Stimulated activated naive CD4-positive, alpha-beta T cell (primary cell): ENCODE measurements at places on chromosomes 7 and 10.

- DNase-seq = no peak
These were observed 139.5 kb upstream of the PRKCQ start for GRCh38 chr10:6719561-6719960.

- DNase-seq = no peak
These were observed 586.8 kb upstream of the MGMT start for GRCh38 chr10:128880159-128880725.

GRCh38 chr7:151539088-151539671, 19.5 kb upstream of the RHEB start:
- no peak for DNase-seq

- DNase-seq = no peak
These were observed 41.9 kb downstream of the AUTS2 start for GRCh38 chr7:69640216-69640615.

GRCh38 chr10:74882427-74882826, 56.0 kb downstream of the KAT6B start:
- no peak for DNase-seq

DNA sequence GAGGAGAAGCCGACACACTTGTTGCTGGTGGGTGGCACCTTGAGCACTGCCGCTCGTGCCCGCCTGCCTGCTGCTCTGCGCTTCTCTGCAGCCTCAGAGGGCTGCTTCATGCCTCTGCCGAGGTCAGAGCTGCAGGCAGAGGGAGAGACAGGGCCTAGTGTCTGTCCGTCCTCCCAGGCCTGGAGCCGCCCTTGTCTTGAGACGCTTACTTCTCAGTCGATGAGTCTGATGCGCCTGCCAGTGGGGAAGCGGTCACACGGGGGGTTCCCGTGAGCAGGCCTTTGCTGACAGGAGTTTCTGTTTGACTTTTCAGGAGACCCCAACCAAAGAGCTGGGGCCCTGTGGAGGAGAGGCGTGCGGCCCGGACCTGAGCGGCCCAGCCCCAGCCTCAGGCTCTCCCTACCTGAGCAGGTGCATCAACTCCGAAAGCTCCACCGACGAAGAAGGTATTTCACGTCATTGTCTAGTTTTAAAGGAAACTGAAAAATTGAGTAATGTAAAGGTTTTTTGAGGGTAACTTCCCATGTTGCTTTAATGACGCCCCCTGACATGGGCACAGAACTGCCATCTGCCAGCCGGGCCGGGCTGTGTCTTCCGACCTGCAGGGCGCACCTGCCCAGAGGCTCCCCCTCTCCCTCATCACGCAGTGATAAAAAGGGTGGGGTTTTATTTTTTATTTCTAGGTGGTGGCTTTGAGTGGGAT, 7.8 kb upstream of the BHLHA15 start:
- DNase-seq = no peak

- DNase-seq = no peak
These were observed 322.8 kb upstream of the SORCS1 start for GRCh38 chr10:107487284-107487683.

GRCh38 chr7:74627661-74628411, 29.7 kb upstream of the GTF2I start:
- DNase-seq = no peak

DNA sequence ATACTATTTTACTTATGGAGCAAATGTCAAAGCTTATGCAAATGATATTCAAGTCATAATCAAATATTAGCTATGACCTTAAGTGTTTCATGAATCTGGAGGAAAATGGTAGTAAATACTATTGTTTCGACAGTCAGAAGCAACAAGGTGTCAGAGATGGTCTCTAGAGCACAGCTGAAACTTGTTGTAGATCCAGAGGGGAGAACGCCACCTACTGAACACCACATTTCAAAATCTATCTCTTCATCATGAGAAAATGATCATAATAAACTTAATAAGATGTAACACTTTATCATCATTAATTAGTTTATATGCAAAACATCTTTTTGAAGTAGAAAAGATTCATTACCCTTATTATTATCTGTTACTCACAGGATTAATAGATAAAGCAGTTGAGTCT, 418.7 kb downstream of the GATA3 start:
- no peak for DNase-seq

GRCh38 chr7:93475811-93476210, 98.7 kb downstream of the CALCR start:
- no peak for DNase-seq

GRCh38 chr7:142745091-142745635, 4.1 kb upstream of the PRSS1 start:
- DNase-seq = no peak

- DNase-seq = peak; percentile 46
These were observed 101.6 kb downstream of the CCSER2 start for GRCh38 chr10:84429926-84430520.

DNA sequence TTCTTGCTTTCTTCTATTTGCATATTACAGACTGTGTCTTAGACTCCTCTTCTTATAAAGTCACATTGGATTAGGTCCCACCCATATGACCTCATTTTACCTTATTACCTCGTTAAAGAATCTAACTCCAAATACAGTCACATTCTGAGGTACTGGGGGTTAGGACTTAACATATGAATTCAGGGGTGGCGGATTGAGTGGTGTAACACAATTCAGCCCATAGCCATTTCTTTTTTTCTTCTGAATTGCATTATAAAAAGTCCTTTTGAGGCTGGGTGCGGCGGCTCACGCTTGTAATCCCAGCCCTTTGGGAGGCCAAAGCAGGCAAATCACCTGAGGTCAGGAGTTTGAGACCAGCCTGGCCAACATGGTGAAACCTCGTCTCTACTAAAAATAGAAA, 6.8 kb upstream of the HERC4 start:
- DNase-seq = no peak

DNA sequence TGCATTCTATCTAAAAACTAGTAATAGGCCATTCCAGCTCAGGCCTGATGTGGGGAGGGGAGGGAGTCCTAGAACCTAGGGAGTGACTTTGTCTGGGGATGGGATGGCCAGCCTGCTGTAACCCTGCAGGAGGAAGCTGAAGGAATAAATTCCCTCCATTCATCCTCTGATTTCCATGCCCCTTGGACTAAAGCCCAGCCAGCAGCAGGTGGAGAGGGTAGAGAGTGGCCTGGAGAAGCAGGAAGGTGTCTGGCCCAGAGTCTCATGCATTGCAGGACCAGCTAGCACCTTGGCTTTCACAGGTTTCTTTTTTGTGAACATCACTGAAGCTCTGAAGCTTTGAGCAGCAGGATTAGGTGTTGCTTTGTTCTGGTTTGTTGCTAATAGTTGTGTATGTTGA, 32.8 kb upstream of the CDH23 start:
- DNase-seq = no peak

DNA sequence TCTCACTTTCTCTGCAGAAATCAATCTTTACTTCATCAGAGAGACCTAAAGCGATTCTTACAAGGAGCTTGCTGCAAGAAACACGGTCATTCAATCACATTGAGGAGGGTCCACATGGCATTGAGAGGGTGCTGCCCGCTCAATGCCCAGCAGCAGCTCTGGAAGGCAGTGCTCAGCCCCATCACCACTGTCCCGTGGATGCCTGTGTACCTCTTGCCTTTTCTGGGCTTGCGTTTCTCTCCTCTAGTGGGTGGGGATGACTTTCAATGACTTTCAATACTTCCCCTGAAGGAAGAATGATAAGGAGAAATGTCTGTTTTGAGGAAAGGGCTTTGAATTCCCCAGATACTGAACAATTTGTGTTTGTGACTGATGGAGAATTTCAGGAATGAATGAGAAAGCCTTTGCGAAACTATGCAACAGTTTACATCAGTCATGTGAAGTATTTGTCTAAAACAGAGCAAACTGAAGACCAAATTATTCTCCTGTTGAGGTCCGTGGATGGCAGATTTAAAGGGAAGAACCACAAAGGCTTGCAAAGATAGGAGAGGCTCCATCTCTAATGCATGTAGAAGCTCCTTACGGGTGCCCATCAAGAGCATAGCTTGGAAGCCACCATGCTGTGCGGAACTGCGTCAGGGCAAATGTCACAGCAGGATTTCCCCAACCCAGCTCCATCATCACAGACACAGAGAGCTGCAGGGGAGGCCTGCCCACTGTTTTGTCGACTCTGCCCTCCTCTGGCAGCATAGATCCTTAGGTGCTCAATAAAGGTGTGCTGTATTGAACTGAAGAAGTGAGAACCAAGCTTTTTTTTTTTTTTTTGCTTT, 6.6 kb upstream of the ZNF22 start:
- DNase-seq = no peak

GRCh38 chr7:101901661-101902491, 84.5 kb downstream of the CUX1 start:
- no peak for DNase-seq

DNA sequence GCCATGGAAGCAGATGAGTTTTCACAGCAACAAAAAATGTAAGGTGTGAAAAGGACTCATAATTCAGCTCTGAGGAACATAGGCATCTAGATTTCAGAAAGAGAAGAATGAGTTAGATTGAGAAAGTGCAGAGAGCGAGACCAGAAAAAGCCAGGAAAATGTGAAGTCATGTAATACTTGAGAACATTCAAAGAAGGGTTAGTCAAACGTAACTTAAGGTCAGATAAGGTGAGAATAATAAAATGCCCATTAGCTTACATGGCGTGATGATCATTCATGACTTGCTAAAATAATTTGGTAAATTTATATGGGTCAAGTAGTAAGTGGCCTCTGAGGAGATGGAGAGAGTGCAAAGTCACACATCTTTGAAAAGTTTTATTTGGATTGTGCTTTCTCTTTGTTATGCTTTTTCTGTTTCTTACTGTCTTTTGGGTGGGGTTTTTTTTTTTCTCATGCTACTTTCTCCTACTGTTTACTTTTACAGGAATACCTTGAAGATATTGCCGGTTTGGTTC, 271.8 kb upstream of the NRG3 start:
- no peak for DNase-seq

DNA sequence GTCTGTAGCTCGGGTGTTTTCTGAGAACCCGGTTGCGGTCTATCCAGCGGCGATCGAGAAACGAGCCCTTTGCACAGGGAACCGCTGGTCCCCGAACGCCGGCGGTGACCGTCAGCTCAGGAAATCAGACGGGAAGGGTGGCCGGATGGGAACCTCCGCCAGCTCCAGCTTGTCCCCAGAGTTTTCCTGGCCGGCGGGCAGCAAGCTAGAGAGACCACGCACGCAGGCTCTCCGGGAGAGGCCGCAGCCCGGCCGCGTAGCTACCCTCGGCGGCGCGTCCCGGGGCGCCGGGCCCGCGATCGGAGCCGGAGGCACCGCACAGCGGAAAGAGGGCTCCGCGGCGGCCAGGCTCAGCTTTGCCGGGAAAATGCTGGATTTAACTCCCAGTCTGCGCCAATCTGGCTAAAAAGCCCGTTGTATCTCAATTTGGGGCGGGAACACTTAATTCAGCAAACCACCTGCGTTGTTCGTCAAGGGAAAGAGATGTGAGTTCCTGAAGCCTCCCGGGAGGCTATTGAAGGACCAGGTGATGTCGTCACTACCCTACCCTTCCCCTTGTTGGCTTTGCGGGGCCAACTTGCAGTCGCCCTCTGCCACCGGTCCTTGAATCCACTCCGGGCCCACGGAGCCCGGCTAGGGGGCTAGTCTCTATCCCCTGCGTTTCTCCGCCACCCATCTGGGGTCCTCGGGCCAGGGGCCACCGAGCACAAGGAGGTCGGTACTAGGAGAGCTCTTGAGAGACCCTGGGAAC, 859 bp upstream of the CH25H start:
- DNase-seq = no peak

- no peak for DNase-seq
These were observed 3.0 kb downstream of the NAMPT start for GRCh38 chr7:106281585-106282318.

DNA sequence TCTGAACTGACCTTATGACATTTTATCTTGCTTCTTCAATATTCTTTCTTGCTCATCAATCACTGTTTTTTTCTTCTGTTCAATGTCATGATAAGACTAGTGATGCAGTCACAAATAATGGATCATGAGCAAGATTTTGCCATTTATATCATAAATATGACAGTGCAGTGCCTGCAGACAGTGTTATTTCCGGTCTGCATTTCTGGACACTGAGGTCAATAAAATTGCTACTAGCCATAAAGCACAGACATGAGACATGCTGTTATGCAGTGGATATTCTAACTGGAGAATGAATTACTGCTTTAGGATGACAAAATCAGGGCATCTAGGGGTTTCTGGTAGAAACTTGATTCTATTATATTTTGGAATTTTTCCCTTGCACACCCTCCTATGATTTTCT, 1509.7 kb upstream of the LRRTM3 start:
- no peak for DNase-seq

DNA sequence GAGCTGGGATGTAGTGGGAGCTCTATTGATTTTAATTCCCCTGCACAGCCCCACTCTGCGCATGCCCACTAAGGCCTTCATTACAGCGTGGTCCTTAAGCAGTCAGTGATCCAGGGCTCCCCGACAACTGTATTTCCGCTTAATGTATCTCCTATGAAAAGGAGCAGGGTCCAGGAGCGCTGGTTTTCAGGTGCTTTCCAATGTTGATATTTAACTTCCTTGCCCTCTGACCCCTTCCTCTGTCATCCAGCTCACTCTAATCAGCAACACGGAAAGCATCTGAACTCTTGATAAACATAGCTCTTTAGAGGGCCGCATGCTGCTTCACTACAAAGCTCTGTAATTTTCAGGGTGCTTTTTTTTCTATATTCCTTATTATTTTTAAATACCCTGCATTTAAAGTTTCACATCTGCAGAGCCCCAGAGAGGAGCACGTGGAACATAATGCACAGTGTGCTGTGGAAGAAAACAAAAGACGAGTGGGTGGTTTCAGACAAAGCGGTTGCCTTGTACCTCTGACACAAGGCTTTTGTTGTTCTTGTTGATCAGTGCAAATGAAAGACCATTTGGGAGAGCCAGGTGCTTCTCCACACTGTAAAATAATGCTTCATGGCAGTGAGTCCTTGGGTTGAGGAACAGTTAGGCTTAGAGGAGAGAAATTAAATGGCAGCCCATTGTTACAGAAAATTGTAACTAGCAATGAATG, 465.9 kb upstream of the CELF2 start:
- no peak for DNase-seq

DNA sequence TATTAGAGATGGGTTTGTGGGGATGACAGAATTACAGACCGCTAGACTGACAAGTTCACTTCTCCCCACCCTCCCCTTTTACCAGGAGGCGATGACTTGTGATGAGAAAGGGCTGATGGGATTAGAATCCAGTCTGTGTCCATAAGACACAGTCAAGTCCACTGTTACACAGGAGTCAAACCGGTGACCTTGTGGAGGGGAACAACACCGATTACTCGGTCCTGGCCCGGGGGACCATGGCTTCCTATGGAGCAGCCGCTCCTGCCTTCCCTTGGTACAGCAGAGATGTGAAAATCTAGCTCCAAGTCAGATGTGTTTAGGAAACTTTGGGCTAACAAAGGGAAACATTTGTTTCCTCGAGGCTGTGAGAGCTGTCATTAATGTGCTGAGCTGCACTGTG, 105.5 kb downstream of the ACTR3B start:
- no peak for DNase-seq

- no peak for DNase-seq
These were observed 71.6 kb downstream of the AKR1C4 start for GRCh38 chr10:5268234-5268633.

DNA sequence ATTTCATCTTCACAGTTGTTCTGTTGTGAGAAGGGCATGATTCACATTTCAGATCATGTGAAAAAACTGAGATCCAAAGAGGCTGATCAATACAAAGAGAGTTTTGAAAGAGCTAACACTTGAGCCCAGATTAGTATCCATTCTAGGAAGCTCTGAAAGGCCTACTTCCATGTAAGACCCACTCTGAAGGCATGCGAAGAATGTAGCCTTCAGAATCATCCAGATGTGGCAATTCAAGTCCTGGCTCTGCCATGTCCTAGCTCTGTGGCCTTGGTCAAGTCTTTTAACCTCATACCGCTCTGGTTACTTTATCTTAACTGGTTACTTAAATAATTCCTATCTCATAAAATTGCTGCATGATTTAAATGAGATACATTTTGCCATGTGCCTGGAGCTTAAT, 111.1 kb downstream of the FZD1 start:
- no peak for DNase-seq

- no peak for DNase-seq
These were observed 19.7 kb downstream of the UBE3C start for GRCh38 chr7:157158400-157158799.
